ENCODE measurements at places on chromosomes 6 and 20.
A peak's percentile ranks its signal among the peaks of the same experiment; 100 is the strongest.

DNA sequence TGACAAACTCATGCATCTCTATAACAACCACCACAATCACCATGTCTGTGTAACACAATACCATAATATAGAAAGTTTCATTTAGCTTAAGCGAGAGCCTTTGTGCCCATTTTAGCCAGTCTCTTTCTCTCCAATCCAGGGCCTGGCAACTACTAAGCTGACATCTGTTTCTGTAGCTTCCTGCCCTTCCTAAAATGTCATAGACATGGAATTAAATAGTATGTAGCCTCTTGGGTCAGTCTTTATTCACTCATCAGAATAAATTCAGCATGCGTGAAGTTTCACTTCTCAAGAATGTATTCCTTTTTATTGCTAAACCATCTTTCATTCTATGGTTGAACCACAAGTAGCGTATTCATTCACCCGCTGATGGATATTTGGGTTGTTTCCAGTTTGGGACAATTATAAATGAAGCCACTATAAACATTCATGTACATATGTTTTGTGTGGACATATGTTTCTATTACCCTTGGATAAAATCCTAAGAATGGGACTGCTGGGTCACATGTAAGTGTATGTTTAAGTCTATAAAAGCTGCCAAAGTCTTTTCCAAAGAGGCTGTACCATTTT is 1.7 kb upstream of the TREM2 start:
- no peak for DNase-seq

DNA sequence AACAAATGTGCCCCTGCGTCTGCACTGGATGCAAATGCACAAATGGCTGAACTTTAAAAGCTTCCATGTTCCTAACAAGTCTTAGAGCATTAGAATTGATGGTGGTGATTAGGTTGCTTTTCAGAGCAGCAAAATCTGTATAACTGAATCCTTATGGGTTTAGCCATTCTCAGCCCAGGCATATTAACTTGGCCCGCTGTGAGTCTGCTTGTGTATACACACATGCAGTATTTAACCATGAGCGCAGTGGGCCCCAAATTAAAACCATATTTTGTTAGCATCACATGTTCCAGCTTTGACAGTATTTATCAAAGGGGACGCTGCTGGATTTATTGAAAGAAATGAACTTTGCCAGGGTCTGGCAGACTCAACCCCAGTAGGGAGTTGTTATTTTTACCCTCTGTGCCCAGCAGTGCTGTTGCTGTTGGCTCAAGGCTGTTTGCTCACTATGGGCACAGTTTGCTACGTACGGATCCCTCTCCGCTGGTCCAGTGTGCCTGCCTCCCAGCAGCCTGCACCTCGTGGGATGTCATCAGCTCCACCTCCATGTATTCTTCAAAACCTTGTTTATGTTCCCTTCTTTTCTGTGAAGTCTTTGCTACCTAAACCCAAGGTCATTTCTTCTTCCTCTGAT is 144.7 kb downstream of the QRSL1 start:
- no peak for DNase-seq

GRCh38 chr6:46191961-46192360 is 21.2 kb upstream of the ENPP5 start:
- DNase-seq = no peak

DNA sequence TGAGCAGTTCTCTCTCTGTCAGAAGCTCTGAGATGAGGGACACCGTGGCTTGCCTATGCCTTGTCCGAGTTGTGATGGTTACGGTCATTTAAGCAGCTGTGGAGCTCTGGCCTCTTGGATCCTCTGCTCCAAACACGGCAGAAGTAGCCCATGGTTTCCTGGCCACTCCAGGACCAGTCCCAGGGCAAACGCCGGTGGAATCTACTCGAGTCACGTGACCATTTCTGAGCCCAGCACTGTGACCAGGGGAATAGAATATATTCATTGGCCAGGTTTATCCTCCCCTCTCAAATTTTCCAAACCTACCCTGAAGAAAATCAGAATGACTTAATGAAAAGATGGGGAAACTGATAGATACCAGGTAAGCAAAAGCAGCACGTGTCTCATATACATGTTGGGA is 152.8 kb downstream of the TTLL2 start:
- DNase-seq = no peak

GRCh38 chr20:62872862-62873261 is 11.2 kb upstream of the TCFL5 start:
- DNase-seq = no peak

DNA sequence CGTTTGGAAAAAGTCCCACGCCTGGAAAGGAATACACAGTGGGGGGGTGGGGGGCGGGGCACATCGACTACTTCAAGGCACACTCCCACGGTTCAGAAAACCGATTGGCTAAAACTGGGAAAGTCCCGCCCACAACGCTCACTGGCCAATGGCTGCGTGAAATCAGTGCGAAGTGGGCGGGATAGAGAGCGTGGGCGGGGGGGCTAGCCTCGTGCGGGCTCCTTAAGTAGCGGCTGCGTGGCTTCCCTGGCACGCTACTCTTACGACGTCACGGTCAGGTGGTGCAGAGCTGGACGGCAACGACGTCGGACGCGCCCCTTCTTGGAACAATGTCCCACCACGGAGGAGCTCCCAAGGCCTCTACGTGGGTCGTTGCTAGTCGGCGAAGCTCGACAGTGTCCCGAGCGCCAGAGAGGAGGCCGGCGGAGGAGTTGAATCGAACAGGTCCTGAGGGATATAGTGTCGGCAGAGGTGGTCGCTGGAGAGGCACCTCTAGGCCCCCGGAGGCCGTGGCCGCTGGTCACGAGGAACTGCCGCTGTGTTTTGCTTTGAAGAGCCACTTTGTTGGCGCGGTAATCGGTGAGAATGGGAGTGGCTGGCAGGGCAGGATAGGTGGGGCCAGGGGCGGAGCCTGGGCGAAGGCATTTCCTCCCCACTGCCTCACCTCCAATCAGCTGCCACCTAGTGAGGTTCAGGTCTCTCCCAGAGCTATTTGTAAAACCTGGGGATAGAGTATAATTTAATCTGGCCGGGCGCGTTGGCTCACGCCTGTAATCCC is at the start of gene DDX43:
Gene DDX43, plus strand, starts transcription at position 252 of the 778 bp plus-strand sequence. Its CDS starts 78 bp downstream, at position 330.
- peak; percentile 3 for DNase-seq

- DNase-seq = no peak
These were observed 113.3 kb upstream of the SLC2A12 start for GRCh38 chr6:134165561-134166201.

DNA sequence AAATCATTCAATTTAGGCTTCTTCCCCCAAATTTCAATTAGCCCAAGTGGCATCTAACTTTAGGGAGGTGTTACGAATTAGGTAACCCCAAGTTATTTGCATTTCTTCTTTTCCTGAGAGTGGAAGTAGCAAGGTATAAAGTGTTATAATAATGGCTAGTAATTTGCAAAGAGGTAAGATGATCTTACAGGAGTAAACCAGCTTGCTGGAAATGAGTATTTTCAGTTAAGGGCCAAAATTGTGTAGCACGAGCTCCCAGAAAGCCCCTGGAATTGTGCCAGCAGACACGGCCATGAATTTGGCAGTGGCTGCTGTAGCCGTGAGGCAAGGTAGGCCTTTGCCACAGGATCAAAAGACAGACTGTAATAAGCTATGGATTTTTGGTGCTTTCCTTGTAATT is 38.0 kb downstream of the CITED2 start:
- DNase-seq = no peak

DNA sequence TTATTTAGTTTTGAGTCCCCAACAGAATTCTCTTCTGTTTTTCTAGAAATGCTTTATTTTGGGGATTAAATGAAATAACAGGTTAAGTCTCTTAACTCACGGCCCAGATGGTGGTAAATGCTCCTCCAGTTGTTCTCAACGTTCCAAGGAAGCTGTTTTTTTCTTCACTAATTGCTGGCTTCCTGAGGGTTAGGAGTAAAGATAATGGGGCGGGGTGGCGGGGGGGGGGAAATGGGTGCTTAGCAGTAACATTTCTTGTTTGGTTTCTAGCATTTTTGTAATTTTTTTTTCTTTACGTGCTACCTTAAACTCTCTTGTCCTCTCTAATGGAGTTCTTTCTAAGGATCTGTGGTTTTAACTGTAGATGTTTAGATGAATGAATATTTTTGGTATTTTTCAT is 2.2 kb downstream of the SRSF3 start:
- no peak for DNase-seq

DNA sequence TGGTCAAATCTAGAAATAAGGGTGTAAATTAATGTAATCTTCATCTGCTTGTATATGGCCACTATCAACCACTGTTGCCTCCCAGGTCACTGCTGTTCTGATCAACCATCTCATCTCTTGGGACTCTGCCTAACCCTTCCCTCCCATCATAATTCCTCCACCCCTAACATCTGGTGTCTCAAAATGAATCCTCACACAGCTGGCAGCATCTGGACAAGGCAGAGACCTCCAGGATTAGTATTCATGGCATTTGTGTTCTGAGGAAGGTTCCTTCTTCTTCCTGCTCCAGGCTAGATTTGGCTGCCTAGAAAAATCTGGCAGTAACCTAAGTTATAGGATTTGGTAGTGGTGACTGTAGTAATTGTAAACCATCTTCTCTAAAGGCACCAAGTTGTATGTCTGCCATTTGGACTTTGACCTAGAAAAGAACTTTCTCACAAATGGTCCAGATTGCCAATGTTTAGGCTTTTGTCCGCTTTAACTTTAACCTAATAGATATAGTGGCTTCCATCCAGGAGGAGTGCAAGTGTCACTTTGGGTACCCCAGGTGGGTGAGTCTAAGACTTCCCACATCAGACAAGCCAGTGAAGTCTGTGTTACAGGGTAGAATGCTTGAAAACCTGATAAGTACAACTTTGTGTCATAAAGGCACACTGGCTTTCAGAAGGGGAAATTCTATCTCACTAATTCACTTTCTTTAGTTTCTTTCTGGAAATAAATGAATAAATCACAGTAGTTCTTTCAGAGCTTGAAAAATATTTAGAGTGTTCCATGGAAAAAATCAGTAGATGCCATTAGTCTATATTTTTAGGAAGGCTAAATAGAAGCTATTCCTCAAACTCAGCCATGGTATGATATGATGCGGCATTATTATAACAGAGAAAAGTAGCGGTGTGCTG is 3.0 kb upstream of the PHACTR2 start:
- no peak for DNase-seq

GRCh38 chr20:45994761-45995493 is 13.8 kb upstream of the MMP9 start:
- DNase-seq = no peak

DNA sequence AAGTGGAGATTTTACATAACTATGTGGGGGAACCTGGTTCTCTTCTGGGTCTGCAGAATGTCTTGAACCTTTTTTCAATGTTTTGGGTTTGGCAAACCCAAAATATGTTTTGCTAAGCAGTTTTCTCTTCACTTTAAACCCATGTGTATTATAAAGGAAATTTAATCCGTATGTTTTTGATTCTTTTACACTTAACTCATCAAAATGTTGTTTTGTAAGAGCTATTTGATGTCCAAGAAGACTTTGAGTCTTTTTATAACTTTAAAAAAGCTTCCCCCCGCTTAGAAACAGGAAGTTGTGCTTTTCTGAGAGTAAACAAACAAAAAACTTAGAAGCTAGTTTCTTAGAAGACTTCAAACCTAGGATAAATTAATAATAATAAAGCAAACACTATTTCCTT is 81.9 kb upstream of the CEP162 start:
- no peak for DNase-seq

- no peak for DNase-seq
These were observed 662 bp upstream of the CCR6 start for GRCh38 chr6:167122041-167122826.

DNA sequence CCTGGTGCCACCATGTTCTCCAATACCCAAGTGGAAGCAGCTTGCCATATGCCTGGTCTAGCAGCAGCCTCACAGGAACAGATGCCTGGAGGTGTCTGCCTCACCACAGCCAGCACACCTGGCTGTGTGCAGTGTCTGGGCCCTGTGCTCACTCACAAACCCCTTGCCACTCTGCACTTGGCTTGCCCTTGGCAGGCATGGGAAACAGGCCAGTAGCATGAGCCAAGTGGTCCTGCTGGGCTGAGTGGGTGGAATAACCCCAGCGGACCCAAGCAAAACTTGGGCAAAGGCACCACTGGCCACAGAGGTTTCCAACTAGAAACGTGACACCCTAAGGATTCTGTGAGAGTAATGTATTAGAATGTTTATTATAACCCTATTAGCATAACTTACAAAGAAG is 600.5 kb upstream of the GJE1 start:
- no peak for DNase-seq

GRCh38 chr6:34248198-34248726 is 544 bp downstream of the SMIM29 start:
- DNase-seq = peak; percentile 16

DNA sequence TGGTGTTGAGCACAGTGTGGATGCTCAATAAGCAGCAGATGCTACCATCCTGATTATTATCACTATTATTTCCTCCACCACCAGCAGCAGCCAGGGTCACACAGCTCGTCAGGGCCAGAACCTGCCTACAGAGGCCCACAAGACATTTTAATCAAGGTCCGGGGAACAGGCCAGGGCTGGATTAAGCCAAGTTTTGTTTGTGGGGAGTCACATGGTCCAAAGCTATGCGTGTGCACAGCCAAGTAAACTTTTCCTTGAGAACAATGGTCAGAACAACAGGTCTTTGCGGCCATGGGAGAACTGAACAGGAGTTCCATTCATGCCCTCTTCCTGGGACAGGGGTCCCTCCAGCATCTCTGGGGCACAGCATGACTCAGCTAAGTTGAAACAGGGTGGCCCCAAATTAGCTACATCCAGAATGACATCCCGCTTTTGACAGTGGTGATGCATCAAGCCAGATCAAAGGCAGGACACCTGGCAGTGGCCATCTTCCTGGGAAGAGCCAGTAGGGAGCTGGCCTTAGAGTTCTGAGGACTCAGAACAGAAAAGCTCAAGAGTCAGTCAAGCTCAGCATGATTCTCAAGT is 11.7 kb downstream of the SNTA1 start:
- no peak for DNase-seq

DNA sequence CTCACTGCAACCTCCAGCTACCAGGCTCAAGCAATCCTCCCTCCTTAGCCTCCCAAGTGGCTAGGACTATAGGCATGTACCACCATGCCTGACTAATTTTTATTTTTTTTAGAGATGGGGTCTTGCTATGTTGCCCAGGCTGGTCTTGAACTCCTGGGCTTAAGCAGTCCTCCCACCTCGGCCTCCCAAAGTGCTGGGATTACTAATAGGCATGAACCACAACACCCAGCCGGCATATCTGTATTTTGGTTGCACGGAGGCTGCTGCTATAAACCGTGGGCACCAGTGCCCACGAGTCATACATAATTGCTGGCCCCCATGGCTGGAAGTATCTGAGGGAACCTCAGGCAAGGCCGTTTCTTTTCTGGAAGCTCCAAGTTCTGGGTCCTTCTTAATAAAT is 18.3 kb upstream of the ADRM1 start:
- DNase-seq = no peak

DNA sequence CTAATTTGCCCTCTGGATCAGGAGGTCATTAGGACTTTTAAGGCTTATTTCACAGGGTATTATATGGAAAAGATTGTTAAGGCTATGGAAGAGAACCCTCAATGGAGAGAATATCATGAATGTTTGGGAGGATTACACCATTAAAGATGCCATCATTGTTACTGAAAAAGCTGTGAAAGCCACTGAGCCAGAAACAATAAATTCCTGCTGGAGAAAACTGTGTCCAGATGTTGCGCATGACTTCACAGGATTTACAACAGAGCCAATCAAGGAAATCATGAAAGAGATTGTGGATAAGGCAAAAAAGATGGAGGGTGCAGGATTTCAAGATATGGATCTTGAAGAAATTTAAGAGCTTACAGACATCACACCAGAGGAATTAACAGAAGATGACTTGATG is 798.3 kb upstream of the SLC35B3 start:
- DNase-seq = no peak
